ENCODE measurements at places on chromosomes 13 and 19.

- DNase-seq = no peak
Measured at GRCh38 chr13:106922384-106922783, 354.4 kb upstream of the ARGLU1 start.

DNA sequence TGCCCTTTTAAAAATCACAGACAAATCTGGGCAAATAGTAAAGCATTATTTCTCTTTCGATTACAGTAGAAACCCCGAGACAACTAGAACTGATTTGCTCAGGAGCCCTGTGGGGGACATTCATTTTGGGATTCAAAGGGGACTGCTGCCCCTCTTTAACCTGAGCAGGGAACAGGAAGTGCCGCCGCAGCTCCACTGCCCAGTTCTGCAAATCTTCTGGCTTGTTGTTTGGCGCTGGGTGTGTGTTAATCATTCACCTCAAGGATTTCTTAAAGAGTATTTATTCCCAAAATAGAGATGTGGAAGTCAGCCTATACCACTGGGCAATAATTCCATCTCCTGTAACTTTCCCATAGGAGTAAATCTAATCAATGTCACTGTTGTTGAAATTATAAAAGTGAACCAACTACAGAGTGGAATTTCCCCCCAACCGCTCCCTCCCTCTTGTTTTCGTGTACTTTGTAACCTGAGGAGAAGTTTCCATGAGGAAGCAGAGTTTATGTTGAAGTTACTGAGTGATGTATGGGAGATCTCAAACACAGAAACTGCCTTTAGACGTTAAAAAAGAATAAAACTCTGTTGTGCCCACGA lies 515.8 kb downstream of the KLF12 start:
- DNase-seq = no peak

DNA sequence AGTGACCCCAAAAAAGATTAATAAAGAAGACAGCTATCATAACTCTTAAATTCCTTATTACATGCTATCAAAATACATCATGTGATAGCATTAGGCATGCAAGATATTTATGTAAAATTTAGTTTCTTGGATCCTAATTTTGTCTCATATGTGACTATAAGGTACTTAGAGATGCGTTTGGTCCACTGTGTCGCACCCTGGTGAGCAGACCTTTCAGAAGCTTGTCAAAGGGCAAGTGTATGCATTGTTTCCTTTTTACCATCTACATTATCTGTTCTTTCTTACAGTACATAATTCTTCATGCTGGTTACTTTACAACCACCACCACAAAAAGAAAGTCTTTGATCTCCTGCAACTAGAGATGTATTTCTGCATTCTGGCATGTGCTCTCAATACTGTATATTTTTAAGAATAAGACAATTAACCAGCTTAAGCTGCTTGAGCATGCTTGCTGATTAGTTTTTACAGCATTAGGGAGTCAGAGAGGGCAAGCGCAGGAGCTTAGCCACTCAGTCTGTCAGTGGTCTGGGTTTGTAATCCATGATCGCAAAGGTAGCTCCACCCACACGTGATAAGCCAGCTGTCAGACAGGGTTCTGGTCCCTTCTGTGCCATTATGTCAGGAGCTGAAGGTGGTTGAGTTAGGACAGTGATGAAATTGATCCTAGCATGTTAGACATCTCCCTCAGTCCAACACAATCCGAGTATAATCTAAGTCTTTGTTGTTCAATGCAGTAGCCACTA lies 500.9 kb downstream of the MYO16 start:
- no peak for DNase-seq

GRCh38 chr13:41588899-41589298 lies 131.5 kb downstream of the RGCC start:
- no peak for DNase-seq

- no peak for DNase-seq
Measured at GRCh38 chr13:38518328-38518727, 168.5 kb upstream of the FREM2 start.

GRCh38 chr13:100298691-100299090 lies 209.8 kb downstream of the PCCA start:
- DNase-seq = no peak

DNA sequence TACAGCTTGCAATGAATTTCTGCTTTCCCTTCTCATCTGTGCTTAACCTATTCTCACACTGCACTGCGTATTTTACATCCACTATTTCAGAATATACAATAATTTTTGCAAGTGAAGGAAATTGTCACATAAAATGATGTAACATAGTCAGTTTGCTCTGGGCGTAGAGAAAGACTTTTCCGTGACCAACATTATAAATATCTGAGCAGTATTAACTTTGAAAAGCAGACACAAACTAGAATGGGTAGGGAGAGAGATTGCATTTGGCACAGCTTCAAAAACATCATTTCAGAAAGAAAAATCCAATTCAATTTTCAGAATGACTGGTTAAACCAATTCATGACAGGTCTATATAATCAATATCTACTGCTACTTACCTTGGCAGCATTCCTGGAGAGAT lies 352.5 kb upstream of the MIR17HG start:
- no peak for DNase-seq

DNA sequence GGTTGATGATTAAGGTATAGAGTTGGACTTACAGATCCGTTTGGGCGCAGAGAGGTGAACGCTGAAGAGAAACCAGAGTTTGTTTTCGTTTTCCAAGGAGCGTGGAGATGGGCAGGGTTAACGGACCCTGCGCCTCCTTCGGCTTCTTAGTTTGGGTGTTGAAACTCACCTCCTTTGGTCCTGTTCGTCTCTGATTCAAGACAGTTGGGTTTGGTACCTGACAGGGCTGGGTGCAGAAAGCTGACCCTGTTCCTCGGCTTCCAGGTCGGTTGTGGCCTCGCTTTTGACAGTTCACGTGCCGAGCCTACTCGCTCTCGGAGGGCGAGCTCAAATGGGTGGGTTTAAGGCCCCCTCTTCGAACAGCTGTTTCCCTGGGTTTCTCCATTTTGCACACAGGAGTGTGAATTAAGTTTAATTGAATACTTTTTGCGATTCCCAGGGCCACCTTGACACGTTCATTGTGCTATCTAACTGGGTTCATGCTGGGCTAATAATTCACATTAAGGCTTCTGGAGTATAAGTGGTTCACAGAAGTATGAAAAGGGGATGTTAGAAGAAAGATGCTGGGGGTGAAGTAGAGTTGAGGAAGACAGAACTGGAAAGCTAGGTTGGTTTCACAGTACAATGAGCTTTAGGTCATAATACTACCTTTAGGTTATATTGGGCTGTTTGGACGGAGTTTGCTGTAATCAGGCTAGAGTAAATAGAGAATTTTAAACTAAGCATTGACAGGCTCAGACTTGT lies 638 bp downstream of the USPL1 start:
- no peak for DNase-seq

GRCh38 chr13:103883164-103883563 lies 816.9 kb upstream of the SLC10A2 start:
- DNase-seq = peak; percentile 81

DNA sequence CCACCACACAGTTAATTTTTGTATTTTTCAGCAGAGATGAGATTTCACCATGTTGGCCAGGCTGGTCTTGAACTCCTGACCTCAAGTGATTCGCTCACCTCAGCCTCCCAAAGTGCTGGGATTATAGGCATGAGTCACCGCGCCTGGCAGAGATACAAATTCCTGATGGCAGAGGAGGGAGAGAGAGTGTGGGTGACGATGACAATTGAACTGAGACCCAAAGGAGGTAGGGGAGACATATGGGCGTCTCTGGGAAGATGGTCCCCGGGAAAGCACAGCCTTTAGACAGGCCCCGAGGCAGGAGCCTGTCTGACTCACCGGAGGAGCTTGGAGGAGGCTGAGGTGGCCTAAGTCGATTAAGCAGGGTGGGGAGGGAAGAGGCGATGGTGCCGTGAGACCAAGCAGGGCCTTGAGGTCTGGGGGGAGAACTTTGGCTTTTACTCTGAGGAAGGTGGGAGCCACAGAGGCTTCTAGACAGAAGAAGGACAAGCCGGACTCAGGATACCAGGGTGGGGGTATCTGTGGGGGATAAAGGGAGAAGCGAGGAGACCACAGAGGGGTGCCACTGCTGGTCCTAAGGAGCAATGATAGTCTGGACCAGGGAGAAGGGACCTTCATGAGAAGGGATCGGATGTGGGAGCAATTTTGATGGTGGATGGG lies 38.2 kb downstream of the ARRDC2 start:
- DNase-seq = no peak

- DNase-seq = no peak
Measured at GRCh38 chr13:112838038-112838841, 130.8 kb upstream of the MCF2L start.

GRCh38 chr13:113044391-113045114 lies 61.0 kb upstream of the F7 start:
- no peak for DNase-seq

- DNase-seq = no peak
Measured at GRCh38 chr19:40284251-40284500, 969 bp downstream of the AKT2 start.

DNA sequence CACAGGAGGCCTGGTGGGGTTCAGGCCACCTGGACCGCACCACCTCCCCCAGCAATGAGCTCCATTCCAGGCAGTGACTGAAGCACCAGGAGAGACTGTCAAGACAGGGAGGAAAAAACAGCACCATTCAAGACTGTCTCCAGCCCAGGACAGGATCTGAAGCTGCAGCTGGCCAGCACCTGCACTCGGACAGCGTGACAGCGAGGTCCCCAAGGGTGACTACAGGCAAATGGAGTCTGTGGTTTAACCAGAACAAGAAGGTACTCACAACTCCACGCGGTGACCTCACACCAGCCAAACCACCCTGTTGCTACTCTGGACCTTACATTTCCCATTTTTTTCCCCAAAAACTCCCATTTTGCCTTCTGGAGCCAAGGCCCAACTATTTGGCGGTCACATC lies 9.8 kb downstream of the MED26 start:
- no peak for DNase-seq

GRCh38 chr19:11971041-11971440 lies 6.2 kb downstream of the ZNF763 start:
- no peak for DNase-seq

GRCh38 chr19:31674503-31675192 lies 325.4 kb upstream of the TSHZ3 start:
- DNase-seq = no peak

DNA sequence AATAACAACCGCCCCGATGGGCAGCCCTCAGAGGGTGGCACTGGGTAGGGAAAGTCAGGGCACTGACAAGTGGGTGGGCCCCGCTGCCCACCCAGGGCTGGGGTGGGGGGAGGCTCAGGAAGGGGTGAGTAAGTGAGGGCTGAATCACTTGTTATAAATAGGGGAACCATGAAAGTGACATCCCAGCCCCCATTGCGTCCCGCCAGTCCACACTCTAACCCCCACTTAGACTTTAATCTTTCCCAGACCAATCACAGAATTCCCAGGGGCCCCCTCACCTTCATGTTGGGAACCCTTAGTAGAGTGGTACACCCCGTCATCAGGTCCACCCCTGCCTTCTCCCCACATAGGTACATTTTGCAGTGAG lies 37.0 kb upstream of the NANOS3 start:
- peak; percentile 60 for DNase-seq

DNA sequence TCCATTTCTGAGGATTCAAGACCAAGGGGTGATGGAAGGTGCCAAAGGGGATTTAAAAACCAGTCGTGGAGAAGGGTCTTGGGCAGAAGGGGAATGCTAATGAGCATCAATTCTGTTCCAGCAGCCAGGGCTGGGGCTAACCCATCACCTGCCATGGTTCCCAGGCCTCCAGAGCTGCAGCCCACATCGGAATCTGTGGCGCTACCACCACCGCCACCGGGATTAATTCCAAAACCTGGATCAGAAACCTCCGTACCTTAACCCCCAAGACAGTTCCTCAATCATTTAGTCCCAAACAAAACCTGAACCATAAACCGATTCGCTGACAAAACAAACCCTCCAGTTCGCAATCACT lies 583 bp downstream of the ZNF615 start:
- DNase-seq = no peak

GRCh38 chr19:51108066-51108804 lies at the start of gene CTU1:
Gene CTU1, minus strand, starts transcription at chr19:51108409. Its CDS starts 3,840 bp downstream, at chr19:51104569.
- DNase-seq = peak; percentile 100

DNA sequence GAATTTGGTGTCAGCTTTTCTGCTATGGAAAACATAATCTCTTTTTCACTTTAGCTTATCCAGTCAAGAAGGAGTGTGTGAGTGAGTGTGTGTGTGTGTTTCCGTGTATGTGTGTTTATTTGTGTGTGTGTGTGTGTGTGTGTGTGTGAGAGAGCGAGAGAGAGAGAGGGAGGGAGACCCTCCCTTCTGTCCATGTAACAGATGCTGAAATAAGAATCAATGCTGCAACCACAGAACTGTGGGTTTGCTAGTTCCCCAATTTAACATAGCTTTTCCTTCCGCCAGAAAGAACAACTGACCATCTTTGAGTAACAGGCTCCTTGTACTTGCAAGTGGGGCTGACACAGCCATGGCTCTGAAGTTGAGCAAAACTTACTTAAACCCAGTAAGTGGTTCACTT lies 5.2 kb downstream of the LCP1 start:
- DNase-seq = no peak

DNA sequence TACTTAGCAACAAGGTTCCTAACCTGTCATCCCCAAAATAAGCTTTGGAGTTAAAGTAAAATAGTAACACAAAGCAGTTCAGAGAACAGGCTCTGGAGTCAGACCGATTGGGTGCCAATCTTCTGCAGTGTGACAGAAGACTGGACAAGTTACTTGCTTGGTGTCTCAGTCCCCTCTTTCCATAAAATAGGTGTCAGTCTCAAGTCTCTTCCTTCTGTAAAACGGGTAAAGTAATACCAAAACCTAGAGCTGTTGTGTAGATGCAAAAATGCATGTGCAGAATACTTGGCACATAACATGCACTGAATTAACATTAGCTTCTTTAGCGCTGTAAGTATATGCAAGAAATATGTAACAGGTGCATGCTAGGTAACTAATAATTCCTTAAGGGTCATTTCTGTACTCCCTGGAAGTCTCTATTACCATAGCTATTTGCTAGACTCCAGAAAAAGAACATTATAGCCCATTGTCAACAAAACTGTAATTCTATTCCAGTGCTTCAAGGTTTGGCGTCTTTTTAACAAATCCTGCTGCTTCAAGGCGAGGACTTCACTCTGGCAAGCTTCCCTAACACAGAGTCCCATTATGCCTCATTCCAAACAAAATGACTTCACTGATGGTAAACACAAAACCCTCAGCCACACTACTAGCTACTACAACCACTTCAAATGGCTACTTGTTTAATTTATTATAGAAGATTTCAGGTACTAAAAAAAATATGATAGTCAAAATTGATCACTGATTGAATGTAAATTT lies 32.8 kb downstream of the ELF1 start:
- no peak for DNase-seq

DNA sequence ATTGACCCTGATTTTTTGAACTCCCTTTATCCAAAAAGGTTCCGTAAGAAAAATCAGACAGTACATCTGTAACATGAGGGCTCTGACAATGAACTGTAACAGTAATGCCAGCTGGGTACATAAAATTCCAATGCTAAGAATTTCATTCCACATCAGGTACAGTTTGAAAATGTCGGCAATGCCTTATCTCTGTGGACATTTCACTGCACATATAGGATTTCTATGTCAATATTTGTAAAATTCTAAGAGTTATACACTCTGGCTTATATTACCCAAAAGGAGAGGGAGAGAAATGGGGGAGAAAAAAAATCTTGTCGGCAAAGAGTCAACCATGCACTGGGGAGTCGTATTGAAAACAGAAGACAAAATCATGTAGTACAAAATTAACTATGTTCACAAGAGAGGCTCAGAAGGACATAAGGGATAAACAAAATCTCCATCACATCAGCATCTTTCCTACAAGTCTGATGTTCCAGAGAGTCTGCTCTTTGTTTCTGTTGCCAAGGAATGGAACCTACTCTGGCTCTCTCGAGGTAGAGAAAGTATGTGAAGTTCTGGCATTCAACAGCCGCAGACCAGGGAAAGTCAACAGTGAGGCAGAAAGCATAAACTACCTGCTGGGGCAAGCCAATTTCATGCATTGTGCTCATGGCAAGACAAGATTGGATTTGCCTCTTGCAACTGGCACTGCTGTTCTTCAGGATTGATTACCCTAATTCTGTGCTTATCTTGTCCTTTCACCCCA lies 72.4 kb downstream of the STARD13 start:
- no peak for DNase-seq

All from ascending aorta (tissue), 2 donors.